Activated CD4-positive, alpha-beta T cell treated with anti-CD3 and anti-CD28 coated beads for 24 hours (primary cell): ENCODE measurements at places on chromosomes 7 and 10.

GRCh38 chr10:59104186-59104585, 72.3 kb upstream of the PHYHIPL start:
- DNase-seq, result no peak

DNA sequence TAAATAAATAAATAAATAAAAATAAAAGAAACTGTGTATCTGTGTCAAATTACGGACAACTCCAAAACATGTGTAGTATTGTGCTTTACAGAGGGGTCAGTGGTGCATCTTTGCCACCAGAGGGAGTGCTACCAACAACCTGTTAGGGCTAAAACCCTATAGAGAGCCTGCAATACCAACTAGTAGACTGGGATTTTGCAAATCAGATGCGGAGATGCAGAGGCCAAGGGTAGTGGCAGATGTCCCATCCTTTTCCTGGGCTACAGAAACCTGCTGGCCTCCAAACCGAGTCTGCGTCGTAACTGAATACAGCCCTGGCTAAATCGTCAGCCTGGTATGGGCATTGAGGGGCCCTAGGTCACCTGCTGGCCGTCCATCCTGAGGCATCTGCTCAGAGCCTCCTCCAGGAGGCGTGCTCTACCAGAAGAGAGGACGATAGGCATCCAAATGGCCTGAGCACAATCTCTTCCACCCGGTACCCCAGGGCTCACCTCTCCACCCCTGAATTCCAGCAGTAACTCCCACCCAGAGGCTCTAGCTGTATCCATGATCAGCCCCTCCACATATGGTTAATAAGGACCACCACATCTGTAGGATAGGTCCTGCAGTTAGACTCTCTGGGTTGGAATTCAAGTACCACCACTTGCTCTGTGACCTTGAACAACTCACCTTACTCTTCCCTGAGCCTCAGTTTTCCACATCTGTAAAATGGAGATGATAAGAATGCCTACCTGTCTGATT, 6.2 kb upstream of the RRP12 start:
- no peak for DNase-seq

DNA sequence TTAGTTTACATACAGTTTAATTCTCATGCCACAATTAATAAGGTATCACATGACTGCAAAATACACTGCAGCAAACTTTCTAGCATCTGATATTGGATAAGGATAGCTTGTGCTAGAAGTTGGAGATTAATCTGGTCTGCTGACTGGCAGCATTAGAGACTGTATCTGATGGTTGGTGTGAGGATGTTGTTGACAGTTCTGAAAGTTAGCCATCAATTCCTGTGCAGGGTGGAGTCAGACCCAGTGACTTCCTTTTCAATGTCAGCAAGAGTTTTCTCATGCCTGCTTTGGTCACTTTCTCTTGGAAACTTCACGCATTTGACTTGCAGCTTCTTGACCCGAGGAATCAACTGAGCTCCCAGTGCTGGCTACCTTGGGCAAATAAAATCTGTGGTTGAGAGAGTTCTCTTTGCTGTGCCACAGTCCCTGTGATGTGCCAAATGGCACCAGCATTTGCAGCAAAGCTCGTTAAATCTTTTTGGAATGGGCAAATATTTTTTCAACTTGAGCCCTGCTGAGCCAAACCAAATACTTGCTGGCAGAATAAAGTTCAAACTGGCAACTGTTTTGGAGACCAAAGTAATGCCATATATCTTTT, 233.0 kb downstream of the TRIL start:
- DNase-seq, result no peak

DNA sequence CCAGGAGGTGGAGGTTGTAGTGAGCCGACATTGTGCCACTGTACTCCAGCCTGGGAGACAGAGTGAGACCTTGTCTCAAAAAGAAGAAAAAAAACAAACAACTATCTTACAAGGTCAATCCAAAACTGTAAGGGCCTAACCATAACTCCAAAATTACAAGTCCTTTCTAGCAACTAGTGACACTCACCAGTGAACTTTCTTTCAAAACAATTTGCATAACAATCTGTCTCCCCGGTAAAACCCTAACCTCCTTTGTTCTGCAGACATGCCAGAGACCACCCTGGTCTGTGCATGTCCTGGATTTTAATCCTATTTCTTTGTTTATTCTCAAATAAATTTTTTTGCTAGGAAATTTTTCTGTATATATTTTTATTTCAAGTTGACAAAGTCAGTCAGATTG, 68.1 kb downstream of the EXOC6 start:
- no peak for DNase-seq

- DNase-seq, result no peak
Observed at GRCh38 chr7:85529831-85530230, 343.0 kb upstream of the SEMA3D start.

DNA sequence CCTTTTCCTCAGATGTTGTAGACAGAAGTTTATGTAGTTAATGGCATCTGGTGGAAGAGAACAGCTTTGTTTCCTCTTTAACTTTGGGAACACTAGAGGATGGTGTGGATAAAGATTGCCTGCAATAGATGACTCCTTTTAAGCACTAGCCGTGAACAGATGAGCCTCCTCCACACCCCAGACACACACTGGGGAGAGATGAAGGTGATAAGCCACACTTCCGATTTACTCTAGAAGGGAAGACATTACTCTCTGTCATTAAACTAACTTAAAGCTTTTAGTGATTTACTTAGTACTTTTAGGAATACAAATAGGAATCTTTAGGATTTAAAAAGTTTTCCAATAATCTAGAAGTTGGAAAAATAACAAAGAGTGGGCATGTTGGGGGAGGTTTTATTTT, 6.8 kb downstream of the HSPA14 start:
- DNase-seq, result no peak

DNA sequence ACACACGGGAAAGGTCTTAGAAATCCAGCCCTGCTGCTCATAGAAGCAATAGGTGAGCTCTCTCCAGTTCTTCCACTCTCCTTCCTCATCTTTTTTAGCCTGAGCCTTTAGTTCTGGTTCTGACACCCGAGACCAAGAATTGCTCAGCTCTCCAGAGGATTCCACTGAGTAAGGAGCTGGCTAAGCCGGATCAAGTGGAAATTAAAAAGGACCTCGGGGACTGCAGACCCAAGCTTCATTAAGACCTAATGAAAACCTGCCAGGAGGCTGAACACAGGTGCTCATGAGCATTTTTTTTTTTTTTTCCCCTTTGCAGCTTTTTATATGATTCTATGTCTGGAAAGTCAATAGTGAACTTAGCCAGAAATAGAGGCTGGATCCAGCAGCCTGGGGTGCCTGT, 1176.0 kb upstream of the AUTS2 start:
- DNase-seq, result no peak

DNA sequence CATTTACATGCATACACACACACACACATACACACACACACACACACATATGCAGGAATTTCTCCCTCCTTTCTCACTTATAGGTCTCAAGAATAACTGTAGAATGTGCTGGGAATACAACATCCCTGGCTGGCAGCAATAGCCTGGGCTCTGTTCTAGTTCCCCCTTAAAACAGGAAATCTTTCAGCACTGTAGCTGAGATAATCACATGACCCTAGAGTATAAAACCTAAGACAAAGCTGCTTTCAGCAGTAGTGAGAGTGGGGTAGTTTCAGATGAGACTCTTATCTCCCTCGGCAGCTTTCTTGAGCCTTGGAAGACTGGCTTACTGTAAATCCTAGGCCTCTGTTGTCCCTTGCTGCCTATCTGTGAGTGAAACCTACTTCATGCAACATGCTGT, 137.4 kb upstream of the AKR1E2 start:
- no peak for DNase-seq

DNA sequence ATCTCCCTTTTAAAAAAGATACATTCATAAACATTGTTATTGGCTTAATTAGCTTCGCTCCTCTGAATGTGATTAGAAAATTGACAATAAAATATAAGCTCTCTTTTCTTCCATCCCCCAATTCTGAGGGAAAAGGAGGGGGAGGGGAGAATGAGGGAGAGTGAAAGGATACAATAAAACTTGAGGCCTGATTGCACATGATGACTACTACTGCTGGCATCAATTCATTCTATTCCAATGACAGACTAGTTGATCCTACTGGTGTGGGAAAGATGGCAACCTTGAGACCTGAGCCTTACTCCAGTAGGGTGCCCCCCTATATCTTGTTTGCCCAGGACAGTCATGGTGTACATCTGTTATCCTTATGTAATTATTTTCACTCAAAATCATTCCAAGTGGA, 4.5 kb upstream of the IQUB start:
- DNase-seq, result no peak

DNA sequence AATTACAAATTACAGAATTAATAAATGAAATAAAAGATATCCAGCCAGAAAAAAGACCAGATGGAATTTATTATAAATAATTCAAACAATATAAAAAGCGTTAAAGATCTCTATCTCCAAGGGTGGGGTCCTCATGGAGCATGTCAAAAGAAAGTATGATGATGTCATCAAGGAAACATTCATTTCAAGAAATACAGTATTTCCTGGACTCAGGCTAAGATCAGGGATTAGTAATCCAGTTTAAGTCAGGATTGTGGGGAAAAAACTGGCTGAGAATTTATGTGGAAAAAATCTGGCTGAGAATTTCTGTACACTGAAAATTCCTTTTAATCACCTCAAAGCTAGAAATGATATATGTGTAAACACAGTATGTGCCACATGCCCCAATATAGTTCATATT, 1075.3 kb downstream of the XPNPEP1 start:
- no peak for DNase-seq

GRCh38 chr7:146116521-146117222, at the start of gene CNTNAP2:
Gene CNTNAP2, plus strand, starts transcription at chr7:146116801. Its CDS starts 76 bp downstream, at chr7:146116877.
- DNase-seq, result no peak

- no peak for DNase-seq
Observed at GRCh38 chr7:45161842-45162241, 4.3 kb downstream of the RAMP3 start.

DNA sequence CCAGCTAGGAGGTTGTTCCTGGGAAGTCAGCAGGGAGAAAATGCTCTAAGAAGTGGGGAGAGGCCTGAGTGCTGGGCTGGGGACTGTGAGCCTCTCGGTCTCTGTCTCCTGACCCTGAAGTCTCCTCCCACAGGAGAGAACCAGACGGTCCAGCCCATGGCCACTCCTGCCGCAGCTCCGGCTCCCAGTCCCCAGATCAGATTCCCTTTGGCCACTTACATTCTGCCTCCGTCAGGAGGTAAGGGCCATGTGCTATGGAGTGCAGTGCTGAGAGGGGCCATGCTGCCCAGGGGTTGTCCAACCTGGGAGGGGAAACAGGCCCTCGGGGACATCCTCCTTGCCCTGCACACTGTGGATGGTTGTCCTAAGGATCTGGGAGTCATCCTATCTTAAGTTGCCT, 21.3 kb upstream of the ZNF467 start:
- DNase-seq, result no peak

DNA sequence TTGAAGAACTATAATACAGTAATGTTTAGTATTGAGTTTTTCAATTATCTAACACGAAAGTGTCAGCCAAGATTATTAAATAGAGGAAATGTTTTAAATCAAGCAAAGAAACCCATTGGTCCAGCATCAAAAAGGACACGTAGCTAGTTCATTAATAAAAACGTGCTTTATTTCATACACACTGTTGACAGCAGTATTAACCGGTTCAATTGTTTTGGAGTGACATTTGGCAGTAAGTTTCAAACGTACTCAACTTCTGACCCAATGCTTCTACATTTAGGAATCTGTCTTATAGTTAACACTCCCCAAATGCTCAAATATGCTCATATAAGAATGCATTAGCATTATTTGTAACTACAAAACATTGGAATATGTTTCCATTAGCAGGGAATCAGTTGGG, 41.3 kb downstream of the SLC16A12 start:
- DNase-seq, result no peak

DNA sequence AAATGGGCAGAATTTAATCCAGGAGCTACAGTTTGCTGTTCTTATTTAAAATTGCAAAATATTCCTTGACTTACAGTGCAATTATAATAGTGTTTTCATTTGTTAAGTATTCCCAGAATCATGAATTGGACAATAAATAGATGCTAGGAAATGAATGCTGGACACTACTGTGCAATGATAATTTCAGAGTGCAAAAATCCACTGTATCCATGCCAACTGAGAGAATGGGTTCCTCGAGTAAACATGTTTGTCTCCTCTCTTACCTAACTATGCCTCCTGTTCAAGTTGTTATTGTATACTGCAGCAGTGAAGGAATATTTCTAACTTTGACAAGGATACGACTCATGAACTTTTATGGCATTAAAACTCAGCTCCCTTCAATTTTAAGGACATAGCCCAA, 1396.3 kb downstream of the GATA3 start:
- no peak for DNase-seq

GRCh38 chr7:44075296-44076075, 6.8 kb downstream of the POLM start:
- DNase-seq, result no peak

DNA sequence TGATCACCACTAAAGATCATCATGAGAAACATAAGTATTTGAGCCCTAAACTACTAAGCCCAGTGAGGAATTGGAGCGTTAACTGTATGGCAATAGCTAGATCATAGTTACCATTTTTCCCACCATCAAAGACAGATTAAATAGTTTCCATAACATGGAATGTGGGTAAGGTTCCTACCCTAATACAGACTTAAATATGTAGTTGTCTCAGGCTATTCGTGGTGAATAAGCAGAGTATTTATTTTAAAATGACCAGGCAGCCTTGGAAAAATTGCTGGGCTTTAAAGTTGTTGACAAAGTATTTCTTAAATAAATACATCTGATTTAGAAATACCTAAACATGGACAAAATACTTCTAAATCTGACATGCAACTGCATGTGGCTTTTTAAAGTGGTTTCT, 106.8 kb downstream of the NT5C2 start:
- no peak for DNase-seq

DNA sequence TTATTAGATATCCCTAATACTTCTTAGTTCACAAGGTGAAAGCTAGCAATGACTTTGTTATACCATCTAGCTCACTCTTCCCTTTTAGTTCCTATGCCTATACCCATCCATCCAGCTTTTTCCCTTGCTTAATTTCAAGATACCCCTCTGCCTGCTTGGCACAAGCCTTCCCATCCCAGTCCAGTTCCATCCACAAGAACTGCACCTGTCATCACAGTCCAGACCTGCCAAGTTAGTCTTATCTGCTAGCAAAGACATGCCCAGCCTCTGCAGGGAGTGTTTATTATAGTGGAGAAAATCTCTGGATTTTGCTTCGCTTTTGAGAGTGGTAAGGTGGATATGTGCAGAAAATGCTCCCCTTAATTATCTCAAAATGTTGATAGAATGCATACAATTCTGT, 158.2 kb downstream of the ST7 start:
- no peak for DNase-seq

DNA sequence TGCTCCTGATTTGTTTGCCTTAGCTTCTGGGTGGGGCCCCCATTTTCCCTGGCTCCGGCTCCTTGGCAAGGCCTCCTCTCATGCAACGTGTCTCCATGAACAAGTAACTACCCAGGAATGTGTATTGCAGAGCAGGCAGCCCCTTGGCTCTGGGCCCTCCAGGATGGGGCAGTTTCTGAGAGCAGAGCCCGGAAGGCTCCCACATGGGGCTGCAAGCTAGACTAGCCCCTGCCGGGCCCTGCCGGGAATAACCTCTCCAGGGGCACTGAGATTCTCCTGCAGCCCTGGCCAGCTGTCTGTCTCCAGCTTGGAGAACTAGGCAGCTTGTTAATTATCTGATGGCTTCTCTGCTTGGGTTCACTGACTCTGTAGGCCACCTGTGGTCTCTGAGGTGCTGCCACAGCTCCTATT, 184.0 kb upstream of the INHBA start:
- no peak for DNase-seq
